Activated naive CD8-positive, alpha-beta T cell treated with anti-CD3 and anti-CD28 coated beads, Interleukin-2, amount 50 U/mL, for 16 hours (primary cell): ENCODE measurements at places on chromosomes 11 and 22.

DNA sequence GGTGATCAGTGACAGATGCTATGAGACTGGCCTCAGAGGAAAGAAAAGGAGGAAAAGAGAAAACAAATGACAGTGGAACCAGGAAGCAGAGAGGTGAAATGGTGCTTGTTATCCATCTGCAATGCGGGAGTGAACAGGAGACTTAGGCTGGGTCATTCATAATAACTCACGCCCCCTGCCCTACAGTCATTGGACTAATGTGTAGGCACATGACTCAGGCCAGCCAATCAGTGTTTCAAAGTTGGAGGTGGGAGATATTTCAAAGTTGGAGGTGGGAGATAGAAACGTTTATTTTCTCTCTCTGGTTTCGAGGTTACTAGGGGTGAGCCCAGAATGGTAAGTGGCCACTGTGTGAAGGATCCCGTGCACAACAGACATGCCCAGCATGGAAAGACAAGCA, 30.3 kb downstream of the SLC22A6 start:
- DNase-seq = no peak

DNA sequence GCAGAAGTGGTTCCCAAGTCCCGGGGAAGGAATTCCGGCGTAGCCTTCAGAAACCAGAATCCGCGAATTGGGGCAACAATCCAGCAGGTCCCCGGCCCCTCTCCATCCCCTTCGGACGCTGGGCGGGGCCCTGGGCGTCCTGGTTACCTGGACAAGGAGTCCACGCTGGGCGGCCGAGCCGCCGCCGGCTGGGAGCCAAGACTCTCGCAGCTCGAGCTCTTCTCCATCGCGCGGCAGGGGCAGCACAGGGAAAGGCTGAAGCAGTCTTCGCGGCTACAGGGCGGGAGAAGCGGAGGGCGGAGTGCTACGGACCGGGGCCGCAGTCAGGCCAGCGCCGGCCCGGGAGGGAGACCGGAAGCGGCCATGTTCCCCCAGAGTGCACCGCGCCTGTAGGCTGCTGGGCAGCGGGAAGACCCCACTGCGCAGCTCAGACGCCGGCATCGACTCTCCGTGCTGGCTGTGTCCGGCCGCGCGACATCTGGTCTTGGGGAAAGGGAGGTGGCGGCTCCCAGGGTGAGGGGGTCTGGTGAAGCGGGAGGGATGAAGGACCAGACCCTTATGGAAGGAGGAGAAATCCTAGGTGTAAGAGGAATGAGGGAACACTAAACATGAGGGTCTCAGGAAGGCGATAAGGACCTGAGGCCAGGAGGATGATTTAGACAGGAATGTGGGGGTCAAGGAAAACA, at the start of gene MTMR2:
MTMR2 (minus strand) TSS at position 380 of the 686 bp plus-strand sequence; CDS start at position 227, 153 bp downstream.
- DNase-seq = no peak

DNA sequence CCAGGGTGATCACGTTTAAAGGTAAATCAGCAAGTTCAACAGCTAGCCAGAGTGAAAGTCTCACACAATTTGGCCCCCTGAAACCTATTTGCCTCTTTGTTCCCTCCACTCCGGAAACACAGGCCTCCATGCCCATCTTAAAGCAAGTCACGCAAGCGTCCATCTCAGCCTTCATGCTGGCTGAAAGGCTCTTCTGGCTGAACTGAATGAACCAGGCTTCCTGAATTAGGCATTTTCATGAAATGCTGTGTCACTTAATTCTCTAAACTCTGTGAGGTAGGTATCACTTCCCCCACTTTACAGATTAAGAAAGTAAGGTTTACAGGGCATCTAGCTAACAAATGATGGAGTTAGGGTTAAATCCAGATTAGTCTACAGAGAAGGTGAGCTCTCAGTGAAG, 1.4 kb downstream of the SLC25A17 start:
- DNase-seq = no peak

DNA sequence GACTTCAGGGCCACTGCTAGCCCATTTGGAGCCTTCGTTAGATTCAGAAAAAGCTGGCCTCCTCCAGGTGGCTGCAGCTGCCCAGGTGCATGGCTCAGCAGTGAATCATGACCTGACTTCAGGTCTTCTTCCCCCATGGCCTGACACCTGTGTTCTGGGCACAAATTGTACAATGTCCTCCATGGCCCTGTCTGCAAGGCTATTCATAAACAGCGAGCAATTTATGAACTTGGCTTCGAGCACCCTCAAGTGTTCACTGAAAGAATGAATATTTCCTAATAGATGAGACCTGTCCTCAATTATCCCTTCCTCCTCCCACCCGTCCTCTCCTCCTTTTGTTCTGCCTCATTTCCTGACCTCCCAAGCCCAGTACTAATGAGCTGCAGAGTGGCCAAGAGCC, 12.2 kb upstream of the VPS37C start:
- no peak for DNase-seq

DNA sequence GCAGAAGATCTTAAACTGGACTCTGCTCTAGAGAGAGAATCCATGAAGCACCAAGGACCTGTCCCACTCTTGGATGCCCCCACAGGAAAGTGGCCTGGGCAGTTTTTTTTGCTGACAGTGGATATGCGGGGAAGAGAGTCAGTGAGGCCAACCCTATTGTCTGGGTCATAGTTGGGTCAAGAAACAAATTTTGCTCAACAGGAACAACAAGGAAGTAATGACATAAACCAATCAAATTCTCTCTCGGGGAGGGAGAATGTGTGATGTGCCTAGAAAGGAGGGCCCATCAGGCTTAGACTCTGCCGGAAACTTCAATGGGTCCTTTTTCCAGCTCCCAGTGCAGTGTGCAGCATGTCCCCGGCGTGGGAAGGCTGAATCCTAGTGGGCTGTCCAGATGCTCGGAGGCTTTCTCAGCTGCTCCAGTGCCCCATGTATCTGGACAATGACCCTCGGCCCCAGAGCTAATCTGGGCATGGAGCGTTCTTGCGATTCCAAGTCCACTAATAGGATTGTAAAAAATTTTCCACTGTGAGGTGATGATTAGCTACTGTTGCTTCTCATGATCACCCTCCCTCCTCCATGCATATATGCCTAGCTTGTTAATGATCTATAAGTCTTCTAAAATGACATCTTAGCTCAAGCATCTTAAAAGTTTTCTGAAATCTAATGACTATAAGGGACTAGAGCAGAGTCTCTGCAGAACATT, 101.0 kb downstream of the SNX19 start:
- DNase-seq = no peak

- DNase-seq = no peak
Measured at GRCh38 chr11:40186437-40187263, 1272.8 kb downstream of the LRRC4C start.

DNA sequence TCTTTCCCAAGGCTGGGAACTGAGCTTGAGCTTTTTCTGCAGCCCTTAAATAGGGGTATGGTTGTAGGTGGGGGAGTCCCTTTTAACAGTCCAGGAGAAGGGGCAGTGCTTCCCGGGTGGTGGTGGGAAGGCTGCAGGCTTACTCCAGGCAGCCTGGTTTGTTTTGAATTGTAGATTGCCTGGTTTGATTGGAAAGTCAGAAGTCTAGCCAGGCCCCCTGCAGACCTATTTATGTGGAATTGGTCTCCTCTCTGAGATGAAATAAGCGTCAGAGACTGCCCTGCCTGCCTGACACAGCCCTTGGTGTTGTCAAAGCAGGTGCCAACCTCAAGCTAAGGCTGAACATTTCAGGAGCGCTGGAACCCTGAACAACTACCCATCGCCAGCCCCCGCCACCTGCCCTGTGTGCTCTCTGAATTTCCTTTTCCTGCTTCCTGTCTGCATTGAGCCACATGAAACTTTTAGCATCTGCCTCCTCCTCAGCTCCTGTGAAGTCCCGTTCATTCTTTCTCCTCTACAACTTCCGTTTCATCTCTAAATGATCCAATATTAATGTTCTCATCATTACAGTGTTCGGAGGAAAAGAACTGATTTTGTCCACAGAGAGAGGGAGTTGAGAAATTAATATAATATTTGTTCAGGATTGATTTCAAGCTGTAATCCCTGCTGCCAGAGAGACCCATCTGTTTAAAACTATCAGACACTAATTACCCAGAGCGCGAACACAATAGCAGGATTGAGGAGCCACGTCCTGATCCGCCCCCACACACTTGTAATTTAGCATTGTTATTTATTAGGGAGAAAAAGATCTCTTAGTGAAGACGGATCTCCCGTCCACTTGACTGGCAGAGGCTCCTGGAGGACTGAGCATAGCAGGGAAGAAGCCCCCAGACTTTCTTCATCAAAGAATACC, 136.5 kb downstream of the TRIM29 start:
- DNase-seq = no peak

DNA sequence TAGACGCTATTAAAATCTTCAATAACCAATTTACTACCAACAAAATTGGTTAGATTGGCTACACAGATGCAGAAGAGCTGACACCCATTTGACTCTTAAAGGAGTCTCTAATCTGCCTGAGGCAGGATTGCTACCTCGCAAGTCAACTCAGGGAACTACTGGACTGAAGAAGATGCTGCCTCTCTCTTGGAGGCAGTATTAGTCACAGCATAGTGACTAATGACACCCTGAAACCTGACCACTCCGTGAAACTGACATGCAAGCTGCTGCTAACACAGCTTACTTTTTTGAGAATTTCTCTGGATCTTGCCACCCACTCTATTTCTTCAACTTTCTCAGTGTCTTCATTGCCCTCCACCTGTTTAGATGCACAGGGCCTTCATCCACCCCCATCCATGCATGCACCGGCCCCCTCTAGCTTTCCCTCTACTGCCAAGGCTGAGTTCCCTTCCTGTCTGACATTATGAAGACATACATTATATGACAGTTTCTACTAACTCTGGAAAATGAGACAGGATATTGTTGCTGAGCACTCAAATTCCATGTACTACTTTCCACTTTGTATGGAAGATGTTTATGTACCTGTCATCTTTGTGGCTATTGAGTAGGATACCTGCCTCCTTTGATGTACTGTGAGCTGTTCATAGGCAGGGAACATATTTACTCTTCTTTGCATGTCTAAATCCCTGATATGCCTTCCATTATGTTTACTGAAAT, 183.2 kb downstream of the MSANTD4 start:
- DNase-seq = no peak

GRCh38 chr22:49040754-49041467, 786.8 kb downstream of the BRD1 start:
- DNase-seq = no peak

GRCh38 chr22:21067901-21068680, 22.3 kb downstream of the LRRC74B start:
- DNase-seq = no peak

- no peak for DNase-seq
Measured at GRCh38 chr11:57434640-57435546, 8.0 kb upstream of the SLC43A3 start.

DNA sequence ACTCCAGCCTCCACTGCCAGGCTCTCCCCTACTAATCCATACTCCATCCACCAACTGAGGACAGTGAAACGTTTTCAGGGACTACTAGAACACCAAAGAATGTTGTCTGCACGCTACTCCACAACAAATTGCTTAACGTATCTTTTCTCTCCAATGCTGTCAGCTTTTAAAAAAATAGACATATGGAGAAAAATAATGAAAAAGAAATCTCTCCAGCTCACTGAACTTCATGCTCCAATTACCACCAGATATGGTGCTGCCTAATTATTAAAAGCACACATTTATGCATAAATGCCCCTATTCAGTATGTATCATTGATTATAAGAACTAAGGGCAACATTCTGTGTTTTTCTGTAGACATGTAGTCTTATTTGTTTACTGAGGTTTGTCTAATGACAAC, 672.2 kb upstream of the ANO3 start:
- no peak for DNase-seq

DNA sequence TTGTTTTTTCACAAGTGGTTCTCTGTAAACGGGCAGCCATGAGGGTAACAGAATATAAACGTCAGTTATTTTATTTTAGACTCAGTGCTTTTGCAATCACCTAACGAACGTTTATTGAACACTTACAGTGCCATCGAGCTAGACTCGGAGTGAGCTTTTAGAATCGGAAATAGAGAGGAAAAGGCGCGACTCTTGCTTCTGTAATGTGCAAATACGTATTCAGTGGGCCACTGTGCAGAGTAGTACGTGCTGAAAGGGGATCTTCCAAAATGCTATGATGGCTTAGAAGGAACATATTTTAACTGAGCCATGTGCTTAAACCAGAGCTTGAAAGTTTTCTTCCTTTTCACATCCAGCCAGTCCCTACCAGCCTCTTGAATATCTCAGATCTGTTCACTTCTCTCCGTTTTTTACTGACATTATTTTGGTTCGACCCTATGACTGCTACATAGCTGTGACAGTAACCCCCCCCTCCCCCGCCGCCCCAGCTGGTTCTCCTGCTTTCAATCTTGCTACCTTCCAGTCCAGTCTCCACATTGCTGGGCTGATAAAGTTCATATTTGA, 468 bp downstream of the DDIAS start:
- DNase-seq = no peak

GRCh38 chr11:35089666-35090065, 49.3 kb upstream of the CD44 start:
- DNase-seq = no peak

DNA sequence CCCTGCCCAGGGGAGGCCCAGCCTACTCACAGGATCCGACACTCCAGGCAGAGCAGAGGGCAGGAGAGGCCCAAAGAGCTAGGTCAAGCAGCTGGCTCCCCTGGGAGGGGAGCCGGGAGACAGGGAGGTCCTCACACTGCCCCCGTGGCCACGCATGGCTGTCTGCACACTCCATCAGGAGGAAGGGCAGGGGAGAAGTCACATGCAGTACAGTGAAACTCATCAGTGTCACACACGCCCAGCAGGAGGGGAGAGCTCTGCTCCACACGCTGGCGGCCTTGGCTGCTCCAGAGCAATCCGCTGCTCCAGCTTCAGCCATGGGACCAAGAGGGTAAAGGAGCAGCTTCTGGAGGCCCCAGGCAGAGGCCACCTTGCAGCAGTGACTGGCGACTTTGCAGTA, 14.3 kb downstream of the TCIRG1 start:
- no peak for DNase-seq

DNA sequence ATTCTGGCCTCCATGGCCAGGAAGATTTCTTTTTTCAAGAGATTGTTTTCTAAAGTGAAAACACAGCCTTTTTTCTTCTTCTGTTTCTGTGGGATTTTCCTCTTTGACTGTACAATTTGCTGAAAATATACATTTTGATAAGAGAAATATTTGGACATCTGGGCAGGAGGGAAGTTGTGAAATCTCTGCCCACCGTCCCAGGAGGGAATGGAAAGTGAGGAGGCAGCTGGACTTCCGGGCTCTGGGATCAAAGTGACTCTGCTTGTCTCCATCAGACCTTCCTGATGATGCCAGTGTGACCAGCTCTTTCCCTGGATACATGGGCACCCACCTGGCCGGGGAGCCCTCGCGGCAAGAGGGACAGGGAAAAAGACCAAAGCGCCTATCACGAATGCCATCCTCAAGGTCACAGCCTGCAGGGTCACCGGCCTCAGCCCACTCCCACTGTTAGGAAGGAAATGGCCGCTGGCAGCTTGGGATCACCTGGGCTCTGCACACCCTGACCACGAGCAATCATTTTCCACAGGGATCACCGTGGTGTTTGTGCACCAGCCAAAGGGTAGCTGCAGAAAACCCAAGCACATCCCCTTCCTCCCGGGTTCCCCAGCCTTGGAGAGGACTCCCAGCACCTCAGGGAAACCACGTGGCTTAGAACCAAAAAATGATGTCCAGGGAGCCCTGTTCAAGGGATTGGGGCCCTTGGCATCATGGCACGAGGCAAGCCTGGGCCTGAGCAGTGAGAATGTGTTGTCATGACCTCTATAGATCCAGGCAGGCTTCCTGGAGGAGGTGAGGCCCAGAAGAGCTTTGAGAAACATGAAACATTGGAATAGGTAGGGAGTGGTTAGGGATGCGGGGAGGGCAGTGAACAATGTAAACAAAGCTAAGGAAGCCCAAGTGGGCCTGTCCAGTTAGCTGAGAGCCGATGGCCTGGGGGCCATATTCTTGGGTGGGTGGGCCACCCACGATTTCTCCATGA, 29.1 kb upstream of the CCND1 start:
- DNase-seq = no peak
